Bladder microvascular endothelial cell (primary cell): ENCODE measurements at places on chromosomes 1 and 21. TPM values are rescaled to one million over a fixed set of nuclear protein-coding genes. Genes with fewer than 3 reads are reported as not detected.

The AHCTF1 gene
- 19.1 and 33.5 TPM in 2 replicates for total RNA-seq

The GNAT2 gene
- 0.31 and 0.49 TPM in 2 replicates for total RNA-seq

The SEMA4A gene
- 0.16 and 0.50 TPM in 2 replicates for total RNA-seq

The C8B gene
- total RNA-seq, result not detected in 2 replicates

The ATP1A2 gene
- total RNA-seq, result not detected in 2 replicates

The PRKAA2 gene
- 0.32 and 2.5 TPM in 2 replicates for total RNA-seq

The GCLM gene
- 18.4 and 18.8 TPM in 2 replicates for total RNA-seq

The S100B gene
- not detected in 2 replicates for total RNA-seq

The TEKT2 gene
- total RNA-seq, result 0.25 TPM in 1 of 2 replicates, not detected in the other

The MRAP gene
- total RNA-seq, result not detected in 2 replicates

The MYOG gene
- not detected in 2 replicates for total RNA-seq

The LUZP1 gene
- total RNA-seq, result 29.6 and 62.1 TPM in 2 replicates

The MAP3K21 gene
- total RNA-seq, result 0.16 and 2.3 TPM in 2 replicates

The CRNN gene
- not detected in 2 replicates for total RNA-seq

The TENT5C gene
- total RNA-seq, result 0.16 and 1.1 TPM in 2 replicates

The RGS16 gene
- 1.1 and 3.9 TPM in 2 replicates for total RNA-seq

The TAL1 gene
- 22.8 and 47.3 TPM in 2 replicates for total RNA-seq

The DLGAP3 gene
- under 0.01 TPM in 2 replicates for total RNA-seq

The OR2G6 gene
- not detected in 2 replicates for total RNA-seq

The F5 gene
- under 0.01 TPM in 1 of 2 replicates, not detected in the other for total RNA-seq

The TDRKH gene
- 3.2 and 6.4 TPM in 2 replicates for total RNA-seq

The KCNT2 gene
- 0.13 TPM in 1 of 2 replicates, not detected in the other for total RNA-seq

The TCHHL1 gene
- not detected in 2 replicates for total RNA-seq

The ELF3 gene
- under 0.01 and 0.13 TPM in 2 replicates for total RNA-seq

The KIF21B gene
- 1.3 and 3.8 TPM in 2 replicates for total RNA-seq

The FLG2 gene
- total RNA-seq, result not detected in 2 replicates

The OR2L8 gene
- 0.31 TPM in 1 of 2 replicates, not detected in the other for total RNA-seq

The CD247 gene
- 0.06 TPM in 1 of 2 replicates, not detected in the other for total RNA-seq

The NIBAN1 gene
- 17.4 and 29.5 TPM in 2 replicates for total RNA-seq

The PDZK1IP1 gene
- 0.16 TPM in 1 of 2 replicates, not detected in the other for total RNA-seq

The ALPL gene
- 0.31 and 0.32 TPM in 2 replicates for total RNA-seq

The TRIM45 gene
- total RNA-seq, result 0.65 and 1.3 TPM in 2 replicates

The PAQR7 gene
- 4.5 and 9.1 TPM in 2 replicates for total RNA-seq

The LENEP gene
- total RNA-seq, result 0.76 TPM in 1 of 2 replicates, not detected in the other

The TRIM63 gene
- under 0.01 TPM in 1 of 2 replicates, not detected in the other for total RNA-seq

The HSPB7 gene
- total RNA-seq, result 0.06 TPM in 1 of 2 replicates, not detected in the other

The C1orf56 gene
- total RNA-seq, result 0.63 and 1.5 TPM in 2 replicates

The RCSD1 gene
- 1.9 and 22.5 TPM in 2 replicates for total RNA-seq

The ATAD3C gene
- total RNA-seq, result 1.4 TPM in 1 of 2 replicates, not detected in the other

The PGLYRP3 gene
- total RNA-seq, result 0.16 TPM in 1 of 2 replicates, not detected in the other

The MROH9 gene
- total RNA-seq, result not detected in 2 replicates

The HTR6 gene
- not detected in 2 replicates for total RNA-seq

The TMEM125 gene
- 0.06 TPM in 1 of 2 replicates, not detected in the other for total RNA-seq

The ETS2 gene
- total RNA-seq, result 23.2 and 49.5 TPM in 2 replicates

The FNDC5 gene
- total RNA-seq, result 0.81 and 2.7 TPM in 2 replicates

The KPRP gene
- total RNA-seq, result not detected in 2 replicates

The CDC42SE1 gene
- total RNA-seq, result 49.4 and 59.4 TPM in 2 replicates

The C1QA gene
- total RNA-seq, result not detected in 2 replicates

The POU3F1 gene
- not detected in 2 replicates for total RNA-seq

The TNFRSF9 gene
- total RNA-seq, result 0.16 and 3.5 TPM in 2 replicates
